IPS DF 19.7 (cell line): ENCODE measurements at places on chromosomes 5 and 9.

GRCh38 chr9:4080921-4081895 lies 218.7 kb downstream of the GLIS3 start:
- DNase-seq = peak; percentile 45

GRCh38 chr5:100623719-100624118 lies 88.5 kb downstream of the FAM174A start:
- no peak for DNase-seq

GRCh38 chr9:92055624-92056023 lies 59.6 kb downstream of the SPTLC1 start:
- peak; percentile 59 for DNase-seq

DNA sequence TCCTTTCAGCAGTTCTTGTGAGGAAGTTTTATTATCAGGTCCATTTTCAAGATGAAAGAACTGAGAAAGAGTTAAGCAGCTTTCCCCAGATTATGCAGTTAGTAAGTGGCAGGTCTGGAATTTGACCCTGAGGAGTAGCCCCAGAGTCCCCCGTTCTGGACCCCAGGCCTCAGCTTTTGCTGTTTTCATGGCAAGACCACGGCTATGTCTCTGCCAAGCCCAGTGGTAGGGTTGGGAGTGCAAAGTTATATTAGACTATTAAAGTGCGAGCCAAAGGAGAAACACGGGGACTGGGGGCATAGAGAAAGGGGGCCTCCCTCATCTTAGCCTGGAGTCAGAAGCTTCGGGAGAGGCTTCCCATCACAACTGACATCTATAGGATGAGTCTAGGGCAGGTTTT lies 19.3 kb upstream of the ORM1 start:
- DNase-seq = no peak

- DNase-seq = no peak
Measured at GRCh38 chr5:175444060-175444904, at the start of gene DRD1. Gene DRD1 (minus strand): TSS chr5:175444182. CDS start chr5:175443099, 1,083 bp downstream.

DNA sequence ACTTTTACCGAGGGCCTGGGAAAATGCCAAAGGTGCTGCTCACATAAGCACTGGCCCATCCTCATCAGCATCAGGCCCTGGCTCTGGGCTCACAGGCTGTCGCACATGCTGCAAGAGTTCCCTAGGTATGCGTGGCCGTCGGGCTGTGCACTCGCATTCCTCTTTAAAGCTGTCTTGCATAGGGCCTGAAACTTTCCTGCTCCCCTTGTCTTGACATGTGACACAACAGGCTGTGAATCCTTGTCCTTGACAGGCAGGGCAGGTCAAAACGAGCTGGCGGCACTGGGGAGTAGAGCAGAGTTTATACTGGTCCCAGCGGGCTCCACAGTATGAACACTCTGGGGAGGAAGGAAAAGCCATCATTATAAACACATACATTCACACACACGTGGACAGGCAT lies 30.7 kb downstream of the TSTD2 start:
- DNase-seq = no peak

GRCh38 chr9:132048201-132048600 lies 31.5 kb downstream of the MED27 start:
- no peak for DNase-seq

DNA sequence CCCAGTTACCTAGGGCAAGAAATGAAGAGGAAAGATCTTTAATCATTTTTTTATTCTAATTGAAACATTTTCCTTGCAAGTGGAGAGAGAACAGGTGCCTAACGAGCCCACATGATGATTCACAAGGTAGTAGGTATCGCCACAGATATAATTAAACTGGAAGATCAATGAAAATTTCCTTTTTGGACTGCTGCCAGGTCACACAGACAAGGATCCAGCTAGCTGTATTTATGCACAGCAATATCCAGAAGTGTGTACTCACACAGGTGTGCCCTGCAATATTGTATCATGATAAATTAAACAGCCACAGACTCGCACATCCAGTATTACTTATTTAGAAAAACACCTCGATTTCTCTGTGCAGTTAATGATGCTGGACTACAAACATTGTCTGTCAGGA lies 294.0 kb upstream of the SMARCA2 start:
- DNase-seq = no peak

- no peak for DNase-seq
Measured at GRCh38 chr9:2730971-2731370, 13.7 kb downstream of the KCNV2 start.

DNA sequence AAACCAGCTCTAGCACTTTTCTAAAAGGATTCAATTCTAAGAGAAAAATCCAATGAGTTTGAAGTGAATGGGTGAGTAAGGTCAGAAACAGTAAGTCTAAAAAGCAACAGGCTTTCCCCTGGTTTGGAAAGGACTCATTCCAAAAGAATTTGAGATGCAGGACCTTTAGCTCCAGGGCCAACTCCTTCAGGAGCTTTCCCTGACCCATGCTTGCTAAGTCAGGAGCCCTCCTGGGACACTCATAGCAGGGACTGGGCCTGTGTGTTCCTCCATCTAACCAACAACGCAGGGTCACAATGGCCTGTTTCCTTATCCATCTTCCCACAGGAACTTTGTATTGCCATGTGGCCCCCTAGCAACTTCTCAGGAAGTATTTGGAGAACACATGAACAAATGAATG lies 198.8 kb downstream of the FRMD3 start:
- no peak for DNase-seq

DNA sequence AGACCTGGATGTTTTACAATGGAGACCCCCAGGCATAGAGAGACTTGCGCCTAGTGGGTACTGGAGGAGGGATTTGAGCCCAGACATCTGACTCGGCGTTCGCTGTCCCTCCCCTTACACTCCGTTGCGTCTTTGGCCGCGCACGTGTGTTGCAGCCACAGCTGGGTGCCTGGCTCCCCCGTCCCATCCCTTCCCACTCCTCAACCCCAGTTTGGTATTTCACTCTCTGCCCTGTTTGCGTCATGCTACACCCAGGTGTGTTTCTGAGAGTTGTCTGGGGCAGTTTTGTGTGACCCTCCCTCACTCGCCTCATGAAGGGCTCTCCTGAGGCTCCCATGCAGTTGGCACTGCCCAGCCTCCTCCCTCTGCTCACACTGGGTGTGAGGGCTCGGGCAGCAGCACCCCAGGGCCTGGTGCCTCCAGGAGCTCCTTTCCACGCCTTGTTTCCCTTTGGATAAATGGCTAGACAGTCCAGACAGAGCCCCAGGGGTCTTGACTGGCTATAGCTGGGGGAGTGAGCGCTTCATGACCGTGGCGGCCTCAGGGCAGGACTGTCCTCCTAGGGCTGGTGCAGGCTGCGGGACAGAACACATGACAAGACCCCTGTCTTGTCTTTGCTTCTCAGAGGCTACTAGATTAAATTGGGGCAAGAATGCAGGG lies 13.6 kb downstream of the TCF7 start:
- DNase-seq = no peak

DNA sequence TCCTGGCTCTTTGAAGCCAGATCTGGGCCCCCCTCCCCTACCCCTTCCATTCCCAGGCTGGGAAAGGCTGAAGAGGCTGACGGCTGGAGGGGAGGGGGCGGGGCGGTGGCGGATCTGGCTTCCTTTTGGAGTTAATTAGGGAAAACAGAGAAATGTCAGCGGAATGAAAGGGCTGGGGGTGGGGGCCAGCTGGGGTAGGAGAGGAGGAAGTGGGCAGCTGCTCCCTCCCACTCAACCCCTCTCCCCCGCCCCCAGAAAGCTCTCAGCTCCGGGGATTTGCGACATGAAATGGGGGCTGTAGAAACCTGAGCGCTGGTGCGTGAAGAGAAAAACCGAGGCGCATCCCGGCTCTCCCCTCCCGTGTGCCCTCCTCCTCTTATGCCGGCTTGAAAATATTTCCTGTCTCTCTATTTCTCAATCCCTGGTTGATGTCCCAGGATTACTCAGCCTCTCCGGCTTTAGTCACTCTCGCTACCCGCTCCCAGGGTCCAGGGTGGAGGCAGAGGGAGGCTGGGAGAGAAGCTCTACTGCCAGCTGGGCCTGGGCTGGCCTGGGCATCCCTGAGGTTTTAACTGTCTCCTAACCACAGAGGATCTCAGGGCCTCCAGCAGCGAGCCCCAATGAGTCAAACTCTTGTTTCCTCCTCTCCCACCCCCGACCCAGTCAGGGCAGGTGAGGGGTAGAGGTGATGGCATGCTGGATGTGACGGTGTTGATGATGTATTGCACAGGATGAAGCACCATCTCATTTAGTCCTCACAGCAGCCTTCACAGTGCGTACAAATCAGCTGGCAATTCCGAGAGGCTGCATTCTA lies 20.1 kb downstream of the PCDHGC5 start:
- DNase-seq = no peak

- DNase-seq = no peak
Measured at GRCh38 chr5:154842689-154843530, 7.5 kb downstream of the FAXDC2 start.

DNA sequence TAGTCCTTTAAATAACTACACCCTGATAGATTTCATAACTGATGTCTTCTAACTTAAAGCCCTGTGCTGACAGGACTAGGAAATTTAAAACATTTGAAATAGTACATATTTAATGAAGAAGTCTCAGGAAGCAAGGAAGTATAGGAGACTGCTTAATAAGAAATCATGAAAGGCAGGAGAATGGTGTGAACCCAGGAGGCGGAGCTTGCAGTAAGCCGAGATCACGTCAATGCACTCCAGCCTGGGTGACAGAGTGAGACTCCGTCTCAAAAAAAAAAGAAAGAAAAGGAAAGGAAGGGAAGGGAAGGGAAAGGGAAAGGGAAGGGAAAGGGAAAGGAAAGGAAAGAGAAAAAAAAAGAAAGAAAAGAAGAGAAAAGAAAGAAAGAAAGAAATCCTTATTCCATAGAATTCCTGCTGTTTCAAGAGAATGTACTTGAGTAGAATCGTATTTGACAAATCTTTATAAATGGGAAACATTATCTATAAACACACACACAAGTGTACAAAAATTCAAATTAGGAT lies 74.1 kb downstream of the BNC2 start:
- DNase-seq = no peak

GRCh38 chr5:179142434-179143198 lies 82.4 kb downstream of the ZNF354C start:
- no peak for DNase-seq

DNA sequence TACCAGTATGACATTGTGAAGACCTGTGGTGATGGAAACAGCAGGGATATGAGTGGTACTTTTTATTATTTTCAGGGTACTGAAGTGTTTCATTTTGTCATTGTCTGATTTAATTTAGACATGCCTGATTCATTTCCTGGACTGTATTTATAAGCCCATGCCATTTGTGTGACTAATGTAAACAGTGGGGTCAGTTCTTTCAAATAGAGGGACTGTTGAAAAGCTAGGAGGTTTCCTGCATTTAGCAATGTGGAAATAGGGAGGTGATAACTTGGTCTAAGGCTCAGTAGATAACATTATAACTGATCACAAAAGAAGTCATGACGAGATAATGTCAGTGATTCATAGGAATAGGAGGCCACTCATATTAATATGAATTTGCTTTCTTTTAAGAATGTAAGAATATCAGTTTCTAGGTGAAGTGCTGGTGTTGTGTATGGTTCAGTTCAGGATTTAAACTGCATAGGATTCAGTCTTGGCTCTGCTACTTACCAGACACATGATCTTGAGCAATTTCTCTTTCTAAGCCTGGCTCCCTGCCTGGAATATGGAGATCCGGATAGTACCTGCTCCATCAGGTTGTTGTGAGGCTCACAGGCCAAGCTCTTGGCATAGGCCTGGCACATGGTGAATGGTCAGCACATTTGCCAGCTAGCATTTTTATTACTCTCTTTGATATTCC lies 7.5 kb downstream of the RASGRF2 start:
- DNase-seq = no peak

DNA sequence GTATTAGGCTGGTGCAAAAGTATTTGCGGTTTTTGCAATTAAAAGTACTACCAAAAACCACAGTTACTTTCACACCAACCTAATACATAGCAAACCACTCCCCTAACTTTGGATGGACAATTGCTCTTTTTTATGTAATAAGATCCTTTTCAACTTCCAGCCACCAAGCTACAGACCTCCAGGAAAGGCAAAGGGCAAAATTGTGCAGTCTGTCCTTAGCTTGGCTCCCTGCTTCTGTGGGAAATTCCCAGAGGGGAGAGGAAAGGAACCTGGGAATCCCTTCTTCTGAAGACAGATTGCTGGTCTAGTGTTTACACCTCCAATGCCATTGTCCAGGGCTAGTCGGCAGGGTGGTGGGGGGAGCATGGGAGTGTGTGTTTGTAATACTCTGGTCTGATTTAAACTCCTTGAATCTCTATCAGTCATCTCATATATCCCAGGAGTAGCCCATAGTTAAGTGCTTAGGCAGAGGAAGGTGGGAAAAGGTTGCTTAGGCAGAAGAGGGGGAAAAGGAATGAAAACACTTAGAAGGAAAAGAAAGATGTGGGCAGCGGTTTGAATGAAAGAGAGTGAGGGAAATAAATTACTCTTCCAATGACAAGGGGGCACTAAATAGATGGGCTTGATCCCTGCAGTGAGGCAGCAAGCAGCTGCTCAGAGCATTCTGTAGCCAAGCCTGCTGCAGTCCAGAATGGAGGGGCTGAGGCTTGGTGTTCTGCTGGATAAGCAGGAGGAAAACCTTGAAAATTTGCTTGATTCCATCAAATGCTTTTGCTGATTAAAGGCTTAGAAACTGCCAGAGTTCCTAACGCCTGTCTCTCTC lies 86.9 kb upstream of the MAP1B start:
- no peak for DNase-seq

DNA sequence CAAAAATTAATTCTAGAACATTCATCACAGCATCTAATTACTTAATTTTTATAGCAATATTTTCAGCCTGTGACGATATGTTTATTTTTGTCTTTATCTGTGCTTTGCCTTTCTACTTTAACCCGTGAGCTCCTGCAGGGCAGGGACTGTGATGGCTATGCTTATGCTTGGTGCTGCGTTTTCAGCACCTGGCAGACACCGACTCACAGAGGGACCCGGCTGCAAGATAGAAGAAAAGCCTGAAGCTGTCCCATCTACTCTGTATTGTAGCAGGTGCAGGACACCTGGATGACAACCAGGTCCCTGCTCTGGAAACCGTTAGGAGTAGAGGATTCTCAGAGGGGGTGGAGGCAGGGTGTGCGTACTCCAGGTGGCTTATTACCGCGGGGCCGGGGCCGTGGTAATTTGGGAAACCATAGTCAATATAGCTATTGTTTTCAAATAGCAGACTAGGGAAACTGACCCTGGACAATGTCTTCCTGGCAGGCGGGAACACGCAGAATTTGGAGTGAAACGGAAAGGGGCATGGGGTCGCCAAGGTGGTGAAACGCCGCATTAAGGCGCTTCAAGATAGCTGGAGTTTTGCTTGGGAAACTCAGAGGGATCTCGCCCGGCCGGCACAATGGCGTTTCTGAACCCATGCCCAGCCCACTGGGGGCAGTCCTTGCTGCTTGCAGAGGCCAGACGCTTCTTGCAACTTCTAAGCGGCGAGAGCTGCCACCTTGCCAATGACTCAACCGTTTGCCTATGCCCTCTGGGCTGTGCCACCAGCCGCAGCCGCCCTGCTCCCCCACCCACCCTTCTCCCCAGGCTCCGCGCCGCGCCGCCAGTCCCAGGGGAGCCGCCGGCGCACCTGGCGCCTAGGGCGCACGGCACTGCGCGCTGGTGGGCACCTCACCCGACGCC lies 140.1 kb upstream of the PALM2AKAP2 start:
- DNase-seq = no peak
